ENCODE measurements at places on chromosomes 12 and 14.

- DNase-seq: no peak
Measured at GRCh38 chr12:132432126-132432705, 57.7 kb upstream of the FBRSL1 start.

DNA sequence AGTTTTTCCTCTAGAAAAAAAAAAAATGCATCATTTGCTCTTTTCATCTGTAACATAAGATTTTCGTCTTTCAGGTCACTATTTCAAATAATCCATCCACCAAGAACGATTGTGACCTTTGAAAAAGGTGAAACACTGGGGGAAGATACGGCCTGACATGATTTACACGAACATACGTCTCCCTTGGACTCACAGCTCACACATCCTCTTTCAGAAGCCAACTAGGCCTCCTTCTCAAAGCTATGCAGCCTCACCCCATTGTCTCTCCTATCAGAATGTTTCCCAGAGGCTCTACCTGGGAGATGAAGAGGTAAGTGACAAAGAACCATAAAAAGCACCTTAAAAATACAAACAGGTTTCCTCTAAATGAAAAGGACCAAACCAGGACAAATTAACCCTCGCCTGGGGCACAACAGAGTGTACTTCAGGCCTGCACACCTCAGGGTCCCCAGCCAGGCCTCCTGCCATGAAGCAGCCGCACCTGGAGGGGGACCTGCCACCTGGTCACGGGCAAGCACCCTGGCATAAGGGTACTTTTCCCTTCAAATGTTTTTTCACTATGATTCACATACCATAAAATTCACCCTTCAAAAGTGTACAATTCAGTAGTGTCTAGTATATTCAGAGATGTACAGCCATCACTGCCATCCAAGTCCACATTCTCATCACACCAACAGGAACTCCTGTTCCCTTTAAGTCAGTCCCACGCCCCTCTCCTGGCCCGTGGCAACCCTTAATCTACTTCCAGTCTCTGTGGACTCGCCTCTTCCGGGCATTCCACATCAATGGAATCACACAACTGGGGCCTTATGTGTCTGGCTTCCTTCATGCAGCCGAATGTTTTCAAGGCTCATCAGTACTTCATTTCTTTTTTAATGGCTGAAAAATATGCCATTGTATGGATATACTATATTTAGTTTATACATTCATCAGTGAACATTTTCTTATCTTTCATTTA is 5.4 kb downstream of the SLC15A4 start:
- no peak for DNase-seq

- DNase-seq: no peak
Measured at GRCh38 chr12:19066475-19067001, 63.0 kb upstream of the PLEKHA5 start.

DNA sequence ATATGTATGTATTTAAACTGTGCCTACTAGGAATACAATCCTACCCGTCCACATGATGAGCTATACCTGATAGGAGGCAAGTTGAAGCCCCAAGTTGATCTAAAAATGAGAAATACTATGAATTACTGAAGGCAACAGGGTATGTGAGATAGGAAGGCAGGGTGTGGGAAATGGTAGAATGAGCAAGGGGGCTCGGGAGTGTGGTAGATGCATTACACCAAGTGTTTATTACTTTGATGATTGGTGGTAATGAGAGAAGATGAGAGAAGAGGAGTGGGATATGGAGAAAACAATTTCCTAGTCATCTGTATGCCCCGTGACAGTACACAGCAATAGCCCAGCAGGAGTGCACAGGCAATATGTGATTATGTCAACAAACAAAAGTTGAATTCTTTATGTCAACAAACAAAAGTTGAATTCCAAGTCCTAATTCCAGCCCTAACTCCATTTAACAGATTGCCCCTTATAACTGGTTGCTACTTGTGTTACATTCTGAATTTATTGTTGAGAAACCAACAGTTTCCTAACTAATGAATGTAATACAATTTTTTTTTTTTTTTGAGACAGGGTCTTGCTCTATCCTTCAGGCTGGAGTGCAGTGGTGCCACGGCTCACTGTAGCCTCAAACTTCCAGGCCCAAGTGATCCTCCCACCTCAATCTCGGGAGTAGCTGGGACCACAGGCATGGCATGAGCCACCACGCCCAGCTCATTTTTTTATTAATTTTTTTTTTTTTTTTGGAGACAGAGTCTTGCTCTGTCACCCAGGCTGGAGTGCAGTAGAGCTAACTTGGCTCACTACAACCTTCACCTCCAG is 2.5 kb downstream of the LPCAT3 start:
- DNase-seq: no peak

DNA sequence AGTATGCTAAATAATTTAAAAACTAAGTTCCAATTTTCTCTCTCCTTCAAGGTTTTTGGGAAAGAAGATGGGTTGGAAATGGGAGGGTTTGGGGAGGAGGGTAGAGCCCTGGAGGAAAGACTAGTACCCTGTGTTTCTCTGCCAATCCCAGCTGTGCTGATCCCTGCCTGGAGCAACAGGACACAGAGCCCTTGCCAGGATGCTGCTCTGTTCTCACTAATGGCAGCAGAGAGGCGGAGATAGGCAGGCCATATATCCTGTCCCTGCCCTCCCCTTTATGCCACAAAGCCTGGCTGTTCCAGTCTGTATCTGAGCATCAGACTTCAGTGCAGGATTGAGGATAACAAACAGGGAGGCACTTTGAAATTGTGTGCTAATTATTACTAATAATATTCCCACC is 99.0 kb downstream of the C12orf75 start:
- no peak for DNase-seq

GRCh38 chr12:78018939-78019338 is 188.2 kb downstream of the NAV3 start:
- no peak for DNase-seq

- DNase-seq: no peak
Measured at GRCh38 chr14:50344876-50345563, 32.9 kb downstream of the DMAC2L start.

GRCh38 chr12:132159555-132160003 is 15.3 kb downstream of the NOC4L start:
- no peak for DNase-seq

DNA sequence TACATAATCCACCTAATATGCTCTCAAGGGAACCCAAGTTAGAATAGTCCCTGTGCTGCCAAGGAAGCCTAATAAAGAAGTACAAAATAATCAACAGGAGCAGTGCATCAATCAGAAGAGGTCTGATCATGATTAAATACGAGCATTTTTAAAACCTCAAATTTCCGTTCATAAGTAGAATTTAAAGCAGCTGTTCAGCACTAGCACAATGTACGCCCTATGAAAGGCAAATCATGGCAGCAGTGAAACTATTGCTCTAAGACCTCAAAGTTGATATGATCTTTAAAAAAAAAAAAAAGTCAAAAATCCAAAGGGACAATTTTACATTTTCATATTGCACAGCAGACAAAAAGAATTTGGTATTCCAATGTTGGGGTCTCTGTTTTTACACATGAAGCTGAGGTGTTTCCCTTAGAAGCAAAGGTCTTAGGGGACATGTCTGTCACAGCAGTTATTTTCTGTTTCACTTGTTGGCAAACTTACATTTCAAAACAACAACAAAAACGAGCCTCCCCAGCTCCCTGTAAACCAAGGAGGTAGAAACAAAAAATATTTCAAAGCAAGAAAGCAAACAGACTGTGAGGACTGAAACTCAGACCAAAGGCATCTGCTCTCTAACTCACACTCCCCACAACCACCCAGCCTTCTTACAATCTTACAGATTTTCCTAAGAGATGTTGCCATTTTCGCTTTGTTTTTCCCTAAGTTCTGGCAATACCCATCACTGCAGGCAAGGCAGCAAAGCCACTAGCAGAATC is 28.2 kb downstream of the SOX5 start:
- no peak for DNase-seq

GRCh38 chr12:48813465-48814261 is 4.6 kb upstream of the CACNB3 start:
- no peak for DNase-seq

GRCh38 chr12:5013266-5013730 is 30.4 kb upstream of the KCNA5 start:
- no peak for DNase-seq

Data from activated CD8-positive, alpha-beta memory T cell treated with anti-CD3 and anti-CD28 coated beads for 4 hours (primary cell).